ENCODE measurements at places on chromosomes 2 and 18.

DNA sequence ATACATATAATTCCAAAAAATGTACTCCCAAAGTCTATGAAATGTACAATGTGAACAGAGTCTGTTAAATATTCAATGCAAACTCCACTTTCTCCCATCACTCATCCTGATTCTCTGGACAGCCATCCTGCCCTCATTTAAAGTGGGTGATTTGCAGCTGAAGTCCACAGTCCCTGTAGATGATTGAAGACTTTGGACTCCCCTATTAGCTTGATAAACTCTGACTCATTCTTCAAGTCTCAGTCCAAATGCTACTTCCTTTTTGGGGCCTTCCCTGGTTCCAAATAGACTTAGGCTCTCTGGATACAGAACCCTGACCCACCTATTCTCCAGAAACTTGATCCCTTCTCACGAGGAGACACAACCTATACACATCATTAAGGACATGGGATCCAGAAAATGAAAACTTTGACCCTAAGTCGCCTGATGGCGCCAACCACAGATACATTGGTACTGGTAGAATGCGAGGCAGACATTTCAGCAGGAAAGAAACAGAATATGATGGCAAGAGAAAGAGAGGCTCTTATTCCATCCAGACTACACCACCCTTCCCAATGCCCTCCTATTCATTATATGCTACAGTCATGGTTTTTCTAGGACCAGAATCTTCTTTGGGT, 122.7 kb downstream of the VIT start:
- no peak for DNase-seq

- no peak for DNase-seq
These were observed 70.8 kb downstream of the TNP1 start for GRCh38 chr2:216789081-216789480.

DNA sequence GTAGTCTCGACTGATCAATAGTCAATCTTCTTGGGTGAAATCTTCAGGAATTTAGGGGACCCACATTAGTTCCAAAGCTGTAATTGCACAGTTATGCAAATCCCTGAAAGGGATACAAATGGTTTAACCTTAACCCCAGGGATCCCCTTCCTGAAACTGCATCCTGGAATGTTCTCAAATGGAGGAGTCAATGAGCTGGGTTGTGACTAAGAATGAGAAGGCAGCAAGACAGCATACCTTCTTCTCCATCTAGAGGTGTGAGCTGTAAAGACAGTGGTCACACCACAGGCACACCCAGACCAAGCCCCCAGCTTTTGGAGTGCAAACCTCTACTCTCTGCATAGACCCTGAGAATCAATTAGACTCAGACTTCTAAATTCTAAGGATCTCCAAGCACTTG, 164.7 kb upstream of the MEIS1 start:
- DNase-seq, result no peak

- DNase-seq, result no peak
These were observed 55.9 kb downstream of the E2F6 start for GRCh38 chr2:11410101-11410500.

GRCh38 chr2:39494784-39495251, 57.7 kb upstream of the MAP4K3 start:
- DNase-seq, result no peak

DNA sequence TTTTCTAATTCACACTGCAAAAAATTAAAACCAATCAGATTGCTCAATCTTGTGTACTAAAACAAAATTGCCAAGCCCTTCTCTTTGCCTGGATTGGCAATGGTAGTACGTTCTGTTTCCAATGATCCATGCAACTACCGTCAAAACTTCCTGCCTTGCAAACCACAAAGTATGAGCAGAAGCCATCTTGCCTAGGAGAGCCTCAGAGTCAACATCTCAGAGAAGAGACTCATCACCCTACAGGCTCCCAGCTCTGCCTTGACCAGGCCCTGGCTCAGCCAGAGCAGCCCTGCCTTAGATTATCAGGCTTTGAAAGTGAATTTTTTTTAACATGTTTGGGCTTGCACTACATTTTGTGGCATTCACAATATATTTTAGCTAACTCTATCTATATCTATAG, 574.1 kb downstream of the SATB2 start:
- no peak for DNase-seq

DNA sequence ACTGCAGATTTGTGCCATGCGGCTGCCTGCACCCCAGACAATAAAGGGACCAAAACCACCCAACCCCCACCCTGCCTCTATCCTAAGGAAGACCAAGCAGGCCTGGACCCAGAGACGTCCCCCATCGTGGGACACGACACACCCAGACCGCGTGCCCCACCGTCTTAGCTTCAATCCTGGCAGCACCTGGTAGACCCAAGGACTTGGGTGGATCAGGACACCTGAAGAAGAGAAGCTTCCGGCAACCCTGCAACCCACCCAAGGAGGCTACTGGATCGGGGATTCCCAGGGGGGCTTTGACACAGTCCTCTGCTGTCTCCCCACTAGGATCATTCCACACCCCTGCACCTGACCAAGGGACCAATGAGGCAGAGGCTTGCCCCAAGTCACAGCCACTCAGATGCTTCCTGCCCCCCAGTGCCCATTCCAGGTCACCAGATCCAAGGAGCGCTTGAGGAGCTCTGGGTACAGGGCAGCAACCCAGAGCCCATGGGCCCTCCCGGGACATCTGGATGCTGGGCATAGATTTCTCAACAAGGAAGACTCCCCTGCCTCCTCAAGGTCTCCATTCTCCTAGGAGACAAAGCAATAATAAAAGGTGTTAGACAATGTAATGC, 3.6 kb downstream of the ALPI start:
- no peak for DNase-seq

GRCh38 chr18:62281684-62282083, 43.4 kb upstream of the TNFRSF11A start:
- DNase-seq, result no peak

- no peak for DNase-seq
These were observed 117.7 kb downstream of the GREB1L start for GRCh38 chr18:21359746-21360145.

- no peak for DNase-seq
These were observed 859 bp downstream of the GREB1L start for GRCh38 chr18:21242780-21243401.

GRCh38 chr2:26561918-26562810, 79.0 kb downstream of the CIB4 start:
- no peak for DNase-seq

GRCh38 chr2:238220892-238221521, 17.5 kb upstream of the ILKAP start:
- no peak for DNase-seq

- DNase-seq, result no peak
These were observed 30.5 kb upstream of the NEDD4L start for GRCh38 chr18:58013241-58014211.

- DNase-seq, result no peak
These were observed 33.5 kb downstream of the CDC42EP3 start for GRCh38 chr2:37637985-37638384.

DNA sequence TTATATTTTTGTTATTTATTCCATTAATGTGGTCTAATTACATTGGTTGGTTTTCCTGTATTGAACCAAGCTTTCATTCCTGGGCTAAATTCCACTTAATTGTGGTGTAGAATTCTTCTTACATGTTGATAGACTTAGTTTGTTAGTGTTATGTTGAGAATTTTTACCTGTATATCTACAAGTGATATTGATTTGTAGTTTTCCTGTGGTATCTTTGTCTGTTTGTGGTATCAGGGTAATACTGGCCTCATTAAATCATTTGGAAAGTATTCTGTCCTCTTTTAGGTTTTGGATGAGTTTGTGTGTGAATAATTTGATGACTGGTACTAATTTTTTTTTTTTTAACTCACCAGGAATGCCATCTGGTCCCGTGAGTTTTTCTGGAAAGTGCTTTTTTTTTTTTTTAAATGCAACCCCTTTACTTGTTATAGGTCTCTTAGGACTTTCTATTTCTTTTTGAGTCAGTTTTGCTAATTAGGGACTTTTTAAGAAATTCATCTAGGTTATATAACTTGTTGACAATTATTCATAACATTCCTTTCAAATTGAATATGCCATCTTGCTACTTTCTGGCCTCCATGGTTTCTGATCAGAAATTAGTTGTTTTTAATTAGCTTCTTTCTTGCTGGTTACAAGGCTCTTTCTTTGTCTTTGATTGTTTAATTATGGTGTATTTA, 232.8 kb downstream of the CCDC85A start:
- DNase-seq, result no peak

DNA sequence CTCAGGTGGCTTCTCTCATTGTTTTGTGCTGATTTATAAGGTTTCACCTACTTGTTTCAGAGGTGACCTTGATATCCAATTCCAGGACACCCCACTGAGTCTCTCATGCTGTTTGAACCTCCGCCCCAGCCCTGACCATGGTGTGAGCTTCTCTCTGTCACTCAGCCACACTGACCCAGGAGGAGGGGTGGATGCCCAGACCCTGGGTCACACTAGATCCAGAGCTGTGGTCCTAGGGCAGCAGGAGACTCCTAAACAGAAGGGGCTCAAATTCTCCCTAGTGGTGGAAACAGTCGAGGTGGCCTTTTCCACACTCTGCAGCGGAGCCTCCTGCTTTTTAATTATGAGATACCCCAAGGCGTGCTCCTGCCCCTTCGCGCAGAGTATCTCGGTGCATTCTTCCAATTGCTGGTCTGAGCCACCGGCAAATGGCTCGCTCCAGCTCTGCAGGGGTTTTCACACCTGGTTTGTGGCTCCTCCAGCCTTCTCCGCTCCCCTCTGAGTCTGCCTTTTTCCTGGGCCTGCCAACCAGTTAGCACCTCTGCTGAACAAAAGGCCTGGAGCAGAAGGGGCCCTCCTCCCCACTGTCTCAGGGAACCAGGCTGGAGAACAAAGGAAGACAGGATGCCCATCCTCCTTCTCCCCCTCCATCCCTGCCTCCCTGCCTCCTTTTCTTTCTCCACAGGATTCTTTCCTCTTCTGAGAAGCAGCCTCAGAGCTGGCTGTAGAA, 147.3 kb upstream of the SPRED2 start:
- DNase-seq, result no peak

Data from cortex of kidney (tissue), 1 donor.